Stimulated activated CD4-positive, alpha-beta T cell treated with anti-CD3 and anti-CD28 coated beads, Interleukin-2, amount 100 ng/mL, for 24 hours (primary cell): ENCODE measurements at places on chromosomes 12 and 14.

- no peak for DNase-seq
These were observed 99.5 kb downstream of the PDZRN4 start for GRCh38 chr12:41287500-41288141.

DNA sequence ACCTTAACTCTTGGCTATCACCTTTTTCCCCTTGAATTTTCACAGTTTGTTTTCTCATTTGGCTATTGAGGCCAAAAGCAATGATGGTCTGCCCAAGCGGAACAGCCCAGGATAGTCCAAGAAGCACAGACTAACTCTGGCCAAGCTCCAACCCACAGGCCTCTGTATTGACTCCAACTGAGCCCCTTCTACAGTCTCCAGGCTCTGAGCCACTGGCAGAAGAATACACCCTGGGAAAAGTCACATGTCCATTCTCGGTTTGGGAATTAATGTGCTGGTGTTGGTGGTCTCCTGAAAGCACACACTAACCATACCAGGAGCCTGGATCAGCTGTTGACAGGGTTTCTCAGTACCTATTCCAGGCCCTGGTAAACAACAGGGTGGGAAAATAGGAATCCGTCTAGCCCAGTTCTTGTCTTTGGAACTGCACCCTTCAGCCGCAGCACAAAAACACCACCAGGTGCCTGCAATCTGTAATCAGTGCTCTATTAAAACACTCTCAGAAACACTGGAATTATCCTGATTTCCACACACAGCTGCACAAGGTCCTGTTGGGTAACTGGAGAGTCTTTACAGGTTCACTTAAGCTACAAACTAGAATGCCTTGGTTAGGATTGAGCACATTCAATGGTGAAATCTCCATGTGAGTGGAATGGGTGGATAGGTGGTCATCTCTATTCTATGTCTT lies 63.6 kb downstream of the STXBP6 start:
- DNase-seq, result no peak

GRCh38 chr14:99774556-99775307 lies 18.5 kb upstream of the EML1 start:
- DNase-seq, result no peak

- DNase-seq, result no peak
These were observed 78.0 kb downstream of the B4GALNT3 start for GRCh38 chr12:537772-538171.

GRCh38 chr12:20653871-20654270 lies 41.3 kb upstream of the SLCO1C1 start:
- DNase-seq, result no peak

DNA sequence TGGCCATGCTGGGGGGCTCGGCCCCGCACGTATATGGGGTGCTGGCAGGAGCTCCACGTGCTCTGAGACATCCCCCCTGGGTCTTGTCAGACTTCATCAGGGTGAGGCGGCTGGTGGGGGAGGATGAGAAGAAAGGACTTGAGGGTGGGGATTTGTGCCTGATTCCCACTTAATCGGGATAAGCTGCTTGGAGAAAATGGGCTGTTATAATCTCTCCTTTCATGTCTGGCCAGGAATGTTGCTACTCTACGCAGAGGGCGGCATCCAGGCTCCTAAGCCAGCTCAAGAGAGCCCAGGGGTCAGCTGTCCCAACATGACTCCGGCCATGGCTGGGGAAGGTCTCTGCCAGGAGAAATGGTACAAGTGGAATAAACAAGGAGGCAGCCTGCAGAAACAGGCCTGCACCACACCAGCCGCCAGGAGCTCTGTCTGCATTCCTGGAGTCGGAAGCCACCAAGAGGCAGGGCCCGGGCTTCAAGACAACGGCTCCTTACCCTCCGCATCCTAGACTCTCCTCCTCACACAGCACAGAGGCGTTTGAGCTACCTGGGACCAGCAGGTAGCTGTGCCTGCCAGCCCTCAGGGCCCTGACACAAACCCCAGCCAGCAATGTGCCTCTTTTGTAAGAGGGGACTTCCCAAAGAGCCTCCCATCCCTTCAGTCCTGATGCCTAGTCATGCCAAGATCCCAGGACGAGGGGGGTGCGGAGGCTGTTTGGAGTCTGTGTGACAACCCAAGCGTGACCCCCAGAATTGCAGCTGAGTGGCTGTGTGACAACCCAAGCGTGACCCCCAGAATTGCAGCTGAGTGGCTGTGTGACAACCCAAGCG lies 195.8 kb upstream of the DIO3 start:
- DNase-seq, result no peak

- DNase-seq, result no peak
These were observed at the start of gene NTS for GRCh38 chr12:85874031-85874461. Gene NTS, plus strand, starts transcription at chr12:85874295. Its CDS starts 109 bp downstream, at chr12:85874404.

GRCh38 chr14:21093018-21093417 lies 5.4 kb downstream of the ZNF219 start:
- no peak for DNase-seq

DNA sequence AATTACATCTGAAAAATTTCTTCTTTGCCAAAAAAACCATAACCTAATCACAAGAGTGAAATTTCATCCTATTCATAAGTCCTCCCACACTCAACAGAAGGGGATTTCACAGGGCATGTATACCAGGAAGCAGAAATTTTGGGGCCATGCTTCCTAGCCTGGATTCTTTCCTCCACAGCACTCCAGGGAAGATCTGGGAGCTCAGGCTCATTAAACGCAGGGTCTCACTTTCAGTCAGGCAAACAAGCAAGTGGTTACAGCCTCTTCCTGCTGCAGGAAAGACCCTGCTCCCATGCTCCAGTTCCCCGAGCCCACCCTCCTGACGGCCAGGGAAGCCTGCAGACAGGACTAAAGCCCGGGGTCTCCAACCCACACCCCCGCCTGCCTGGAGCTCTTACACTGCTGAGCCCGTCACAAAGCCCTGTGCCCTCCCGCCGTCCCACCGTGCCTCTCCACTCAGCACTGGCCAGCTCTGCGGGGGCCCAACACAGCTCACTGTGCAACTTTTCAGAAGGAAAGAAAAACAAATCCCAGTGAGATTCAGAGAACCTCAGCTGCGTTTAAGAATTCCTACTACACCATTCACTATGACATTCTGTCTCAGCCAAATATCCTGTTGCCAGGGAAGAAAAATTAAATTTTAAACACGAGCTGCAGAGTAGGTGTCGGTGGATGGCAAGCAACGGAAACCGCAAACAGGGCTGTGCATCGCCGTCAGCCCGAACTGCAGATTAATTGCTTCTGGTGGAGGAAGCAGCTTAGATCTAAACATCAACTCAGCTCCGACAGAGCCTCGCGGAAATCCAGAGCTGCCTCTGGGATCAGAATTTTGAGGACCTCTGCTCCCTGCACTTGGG lies 106.7 kb upstream of the SFSWAP start:
- peak; percentile 45 for DNase-seq

GRCh38 chr12:83059107-83059506 lies 372.4 kb downstream of the TMTC2 start:
- DNase-seq, result no peak

GRCh38 chr12:71455028-71455737 lies 15.6 kb downstream of the LGR5 start:
- no peak for DNase-seq

DNA sequence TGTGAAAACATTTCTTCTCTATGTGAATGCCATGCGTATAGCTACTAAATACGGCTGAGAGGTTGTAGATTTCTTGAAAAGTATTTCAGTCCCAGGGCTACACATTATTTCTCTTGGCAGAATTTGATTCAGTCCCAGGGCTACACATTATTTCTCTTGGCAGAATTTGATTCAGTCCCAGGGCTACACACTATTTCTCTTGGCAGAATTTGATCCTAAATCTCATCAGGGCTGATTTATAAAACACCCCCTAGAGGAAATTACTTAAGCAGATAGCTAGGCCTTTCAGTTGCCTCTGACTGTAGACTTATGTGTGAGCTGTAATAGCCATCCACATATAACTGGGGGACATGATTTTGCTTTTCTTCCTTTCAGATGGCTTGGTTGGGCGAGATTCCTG lies 50.4 kb downstream of the AK7 start:
- no peak for DNase-seq

DNA sequence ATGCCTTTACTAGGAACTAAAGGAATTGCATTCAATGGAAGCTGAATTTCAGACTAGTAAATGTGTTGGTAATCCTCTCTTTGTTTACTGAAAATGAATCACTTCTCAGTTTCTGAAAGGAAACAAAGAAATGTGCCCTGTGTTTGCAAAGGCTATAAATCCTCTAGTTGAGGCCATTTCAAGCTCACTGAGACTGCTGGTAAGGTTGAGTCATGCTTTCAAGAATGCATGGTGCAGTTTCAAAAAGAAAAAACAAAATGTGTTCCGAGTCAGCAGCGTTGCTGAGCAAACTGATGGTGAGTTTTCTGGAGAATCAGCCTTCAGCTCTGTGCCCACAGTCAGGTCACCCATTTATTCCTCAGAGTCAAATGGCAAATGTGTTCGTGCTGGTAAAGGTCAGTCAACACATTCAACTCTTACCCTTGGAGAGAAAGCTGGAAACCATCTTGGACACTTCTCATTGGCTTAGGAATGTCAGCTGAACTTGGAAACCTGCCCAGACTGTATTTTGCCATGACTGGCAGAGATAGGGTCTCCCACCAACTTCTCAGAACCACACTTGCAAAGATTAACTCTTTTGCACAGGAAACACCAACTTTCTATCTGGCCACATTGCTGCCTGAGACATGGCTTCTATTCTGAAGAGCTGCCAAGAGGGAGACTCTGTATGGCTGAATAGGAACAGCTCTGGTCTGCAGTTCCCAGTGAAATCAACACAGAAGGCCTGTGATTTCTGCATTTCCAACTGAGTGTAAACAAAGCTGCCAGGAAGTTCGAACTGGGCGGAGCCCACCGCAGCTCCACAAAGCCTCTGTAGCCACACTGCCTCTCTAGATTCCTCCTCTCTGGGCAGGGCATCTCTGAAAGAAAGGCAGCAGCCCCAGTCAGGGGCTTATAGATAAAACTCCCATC lies 484.4 kb downstream of the ATP23 start:
- DNase-seq, result no peak

DNA sequence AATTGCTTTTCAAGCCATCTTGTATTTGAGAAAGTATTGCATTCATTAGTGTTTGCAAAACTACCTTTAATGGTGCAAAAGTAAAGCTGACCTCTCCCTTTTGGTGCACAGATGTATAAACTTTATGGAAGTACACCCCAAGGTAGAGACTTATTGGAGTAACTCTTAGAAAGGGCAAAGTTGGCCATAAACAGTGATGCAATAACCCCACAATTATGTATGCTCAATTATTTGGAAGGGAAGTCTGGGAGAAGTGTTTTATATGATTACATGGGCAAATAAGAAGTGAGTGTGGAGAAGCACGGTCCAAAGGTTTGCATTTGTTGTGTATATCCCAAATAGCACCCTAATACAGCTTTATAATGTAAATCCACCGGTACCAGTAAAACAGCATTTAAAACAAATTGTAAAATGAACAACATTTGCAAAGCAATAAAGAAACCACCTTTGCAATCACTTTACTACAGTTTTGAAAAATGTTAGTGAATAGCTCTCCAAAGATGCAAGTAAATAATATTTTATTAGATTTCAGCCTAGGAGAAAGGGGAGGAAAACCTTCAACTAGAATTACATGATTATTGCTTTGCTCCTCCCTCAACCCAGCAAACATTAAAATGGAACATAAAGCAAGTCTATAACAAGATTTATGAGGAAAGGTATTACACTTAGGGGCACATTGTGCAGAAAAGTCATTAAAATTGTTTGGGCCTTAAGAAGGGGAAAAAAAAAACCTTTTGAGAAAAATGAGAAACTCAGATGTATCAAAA lies 70.5 kb downstream of the HMGA2 start:
- DNase-seq, result no peak

DNA sequence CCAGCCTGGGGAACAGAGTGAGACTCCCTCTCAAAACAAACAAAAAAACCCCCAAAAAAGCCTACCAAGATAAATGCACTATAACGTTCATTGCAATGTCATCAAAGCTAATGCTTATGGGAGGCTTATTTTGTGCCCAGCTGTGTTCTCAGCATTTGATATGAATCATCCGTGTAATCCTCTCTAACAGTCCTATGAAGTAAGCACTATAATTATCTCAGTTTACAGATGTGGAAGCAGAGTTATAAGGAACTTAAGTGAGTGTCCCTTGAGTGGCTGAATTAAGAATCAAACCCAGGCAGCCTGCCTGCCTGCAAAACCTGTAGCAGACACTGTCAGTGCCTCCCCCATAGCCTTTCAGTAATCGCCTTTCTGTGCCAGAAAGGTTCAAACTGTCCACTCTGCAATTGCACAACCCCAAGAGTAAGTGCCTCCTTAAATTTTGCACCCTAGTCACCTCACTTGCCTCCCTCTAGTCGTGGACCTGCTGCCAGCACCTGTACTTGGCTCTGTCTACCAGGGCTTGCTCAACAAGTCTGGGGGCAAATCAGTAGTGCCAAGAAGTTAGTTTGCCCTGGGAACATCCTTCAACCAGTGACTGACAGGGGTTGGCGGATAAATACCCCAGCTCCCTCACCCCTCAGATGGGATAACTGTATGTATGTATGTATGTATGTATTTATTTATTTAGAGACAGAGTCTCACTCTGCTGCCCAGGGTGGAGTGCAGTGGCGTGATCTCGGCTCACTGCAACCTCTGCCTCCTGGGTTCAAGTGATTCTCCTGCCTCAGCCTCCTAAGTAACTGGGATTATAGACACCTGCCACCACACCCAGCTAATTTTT lies 23.8 kb upstream of the PPP1CC start:
- no peak for DNase-seq

DNA sequence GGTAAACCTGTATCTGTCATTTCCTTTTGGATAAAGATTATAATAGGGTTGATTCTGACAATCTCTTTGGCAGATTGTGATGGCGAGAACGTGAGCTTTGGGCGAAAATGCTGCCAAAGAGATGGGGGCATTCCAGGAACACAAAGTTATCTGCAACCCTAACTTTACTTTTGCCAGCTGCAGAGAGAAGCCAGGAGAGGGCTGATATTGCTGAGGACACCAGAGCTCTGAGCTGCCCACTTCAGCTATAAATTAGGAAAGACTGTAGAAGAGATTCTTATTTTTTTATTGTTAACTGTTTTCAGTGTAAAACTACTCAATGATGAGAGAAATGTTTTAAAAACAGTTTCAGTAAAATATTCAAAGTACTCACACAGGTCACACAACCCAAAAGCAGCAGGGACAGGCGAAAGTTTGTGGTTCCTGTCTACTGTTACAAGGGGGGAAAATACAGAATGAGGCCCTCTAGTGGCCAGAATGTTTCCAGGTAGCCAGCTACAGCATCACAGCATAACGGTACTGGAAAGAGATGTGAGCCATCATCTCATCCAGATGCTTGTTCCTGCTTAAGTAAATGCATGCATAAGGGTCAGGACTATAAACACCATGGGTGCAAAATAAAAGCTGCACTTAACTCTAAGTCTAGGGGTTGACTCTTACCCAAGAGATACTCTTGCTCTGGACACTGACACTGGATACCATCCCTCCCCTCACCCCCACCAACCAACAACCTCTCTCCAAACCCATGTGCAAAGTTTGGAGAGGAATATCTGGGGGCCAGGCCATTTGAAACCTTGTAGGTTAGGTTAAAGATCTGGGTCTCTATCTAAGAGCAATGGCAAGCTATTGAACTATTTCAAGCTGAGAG lies 498.4 kb downstream of the RMST start:
- peak; percentile 17 for DNase-seq

GRCh38 chr12:26108915-26109314 lies 15.9 kb downstream of the BHLHE41 start:
- DNase-seq, result no peak
